Coronary artery (tissue), 2 donors: ENCODE measurements at places on chromosomes 11 and 22.

- DNase-seq: no peak
These were observed 1.1 kb upstream of the TTLL1 start for GRCh38 chr22:43090130-43090789.

DNA sequence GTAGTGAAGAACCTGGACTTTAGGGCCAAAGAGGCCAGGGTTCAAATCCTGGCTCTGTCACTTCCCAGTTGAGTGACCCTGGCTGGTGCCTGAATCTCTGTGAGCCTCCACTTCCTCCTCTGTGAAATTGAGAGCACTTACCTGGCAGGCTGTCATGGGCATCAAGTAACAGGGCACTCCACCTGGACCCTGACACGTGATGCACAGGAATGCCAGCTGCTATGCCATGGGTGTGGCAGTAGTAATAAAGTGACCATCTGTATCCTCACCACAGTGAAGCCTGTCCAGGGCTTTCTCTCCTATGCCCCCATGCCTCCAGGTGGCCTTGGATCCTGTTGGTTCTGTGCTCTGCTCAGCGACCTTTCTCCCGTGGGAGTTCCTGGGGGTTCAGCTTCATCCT is 29.8 kb upstream of the PPP6R3 start:
- no peak for DNase-seq

DNA sequence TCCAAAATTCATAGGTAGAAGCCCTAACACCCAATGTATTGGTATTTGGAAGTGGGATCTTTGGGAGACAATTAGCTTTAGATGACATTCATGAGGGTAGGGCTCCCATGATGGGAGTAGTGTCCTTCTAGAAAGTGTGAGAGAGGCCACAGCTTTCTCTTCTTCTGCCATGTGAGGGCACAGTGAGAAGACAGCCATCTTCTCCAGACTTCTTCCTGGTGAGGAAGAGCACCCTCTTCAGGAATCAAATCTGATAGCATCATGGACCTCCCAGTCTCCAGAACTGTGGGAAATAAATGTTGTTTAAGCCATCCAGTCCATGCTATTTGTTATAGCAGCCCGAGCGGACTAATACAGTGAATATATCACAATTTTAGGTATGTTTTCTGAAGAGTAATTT is 96.9 kb downstream of the CNTN5 start:
- DNase-seq: no peak

DNA sequence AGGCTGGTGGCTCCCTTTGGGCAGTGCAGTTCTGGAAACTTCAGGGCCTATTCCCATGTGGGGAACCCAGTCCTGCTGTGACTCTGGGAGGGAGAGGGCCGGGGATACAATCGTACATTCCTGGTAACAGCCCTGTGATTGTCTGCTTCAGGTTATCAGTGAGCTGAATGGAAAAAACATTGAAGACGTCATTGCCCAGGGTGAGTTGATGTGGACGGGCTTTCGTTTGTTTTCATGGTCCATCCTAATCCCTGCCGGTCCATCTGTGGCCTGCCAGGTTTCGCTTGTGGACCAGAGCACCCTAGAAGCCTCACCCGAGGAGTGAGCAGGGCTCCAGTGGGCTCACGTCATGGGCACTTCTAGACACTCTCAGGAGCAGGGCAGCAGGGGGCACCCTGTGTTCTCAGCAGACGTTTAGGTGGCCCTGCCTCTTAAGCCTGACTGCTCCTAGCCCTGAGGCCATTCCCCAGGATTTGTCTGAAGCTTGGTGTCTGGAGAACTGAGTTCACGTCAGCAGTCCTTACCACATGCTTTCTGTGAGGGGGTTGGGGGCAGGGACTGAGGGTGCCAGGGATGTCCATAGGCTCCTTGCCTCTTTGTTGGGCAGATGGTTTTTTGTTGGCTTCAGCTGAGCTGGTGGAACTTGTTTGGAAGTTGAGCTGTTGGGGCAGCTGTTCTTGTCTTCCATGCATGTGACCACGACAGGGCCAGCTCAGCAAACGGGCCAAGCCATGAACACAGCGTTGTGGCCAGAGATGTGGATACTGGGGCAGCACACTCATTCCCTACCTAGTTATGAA is 1.9 kb downstream of the RPLP2 start:
- no peak for DNase-seq

DNA sequence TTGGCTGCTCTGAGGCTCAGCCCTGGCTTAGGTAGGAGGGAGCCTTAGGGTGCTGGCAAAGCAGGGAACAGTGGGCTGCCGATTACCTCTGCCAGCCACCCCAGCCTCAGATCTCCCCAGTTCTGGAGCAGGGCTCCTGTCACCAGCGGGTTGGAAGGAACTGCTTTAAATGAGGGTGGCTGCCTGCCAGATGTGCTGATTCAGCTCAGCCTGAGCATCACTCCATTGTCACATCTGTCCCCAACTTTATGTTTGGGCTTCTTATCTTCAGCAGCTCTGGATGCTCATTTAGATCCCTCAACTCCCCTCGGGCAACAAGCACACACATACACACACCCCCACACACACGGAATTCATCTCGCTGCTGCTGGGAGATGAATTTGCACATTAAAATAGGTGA is 16.9 kb upstream of the ANKK1 start:
- DNase-seq: no peak

- no peak for DNase-seq
These were observed 45.4 kb upstream of the MN1 start for GRCh38 chr22:27846910-27847309.

DNA sequence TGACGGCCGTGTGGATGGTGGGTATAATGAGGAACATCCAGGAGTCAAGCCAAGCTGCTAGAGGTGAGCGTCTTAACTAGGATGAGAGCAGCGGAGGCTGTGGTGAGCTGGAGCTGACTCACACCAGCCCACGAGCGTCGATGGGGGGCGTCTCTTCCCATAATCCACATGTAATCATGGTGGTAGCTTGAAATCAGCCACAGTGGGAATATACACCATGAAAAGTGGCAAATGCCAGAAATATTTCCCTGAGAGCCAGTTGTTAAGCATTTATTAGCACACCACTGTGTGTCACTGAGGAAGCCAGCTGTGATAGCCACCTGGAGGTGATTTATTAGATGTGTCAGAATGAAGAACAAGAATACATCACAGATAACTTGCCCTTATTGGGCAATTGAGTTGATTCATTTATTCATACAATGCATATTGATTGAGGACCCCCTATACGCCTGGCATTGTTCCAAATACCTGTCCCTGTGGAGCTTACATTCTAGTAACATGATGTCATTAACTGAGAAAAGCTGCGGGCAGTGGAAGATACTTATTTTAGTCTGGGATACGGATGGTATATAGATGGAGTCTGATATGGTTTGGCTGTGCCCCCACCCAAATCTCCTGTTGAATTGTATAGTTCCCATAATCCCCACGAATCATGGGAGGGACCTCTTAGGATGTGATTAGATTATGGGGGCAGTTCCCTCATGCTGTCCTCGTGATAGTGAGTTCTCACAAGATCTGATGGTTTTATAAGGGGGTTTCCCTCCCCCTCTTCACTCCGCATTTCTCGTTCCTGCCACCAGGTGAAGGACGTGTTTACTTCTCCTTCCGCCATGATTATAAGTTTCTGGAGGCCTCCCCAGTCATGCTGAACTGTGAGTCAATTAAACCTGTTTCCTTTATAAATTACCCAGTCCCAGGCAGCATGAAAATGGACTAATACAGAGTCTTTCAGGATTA is 473.4 kb downstream of the METTL15 start:
- no peak for DNase-seq

- peak; percentile 73 for DNase-seq
These were observed 114.8 kb upstream of the NAV2 start for GRCh38 chr11:19597876-19598275.

DNA sequence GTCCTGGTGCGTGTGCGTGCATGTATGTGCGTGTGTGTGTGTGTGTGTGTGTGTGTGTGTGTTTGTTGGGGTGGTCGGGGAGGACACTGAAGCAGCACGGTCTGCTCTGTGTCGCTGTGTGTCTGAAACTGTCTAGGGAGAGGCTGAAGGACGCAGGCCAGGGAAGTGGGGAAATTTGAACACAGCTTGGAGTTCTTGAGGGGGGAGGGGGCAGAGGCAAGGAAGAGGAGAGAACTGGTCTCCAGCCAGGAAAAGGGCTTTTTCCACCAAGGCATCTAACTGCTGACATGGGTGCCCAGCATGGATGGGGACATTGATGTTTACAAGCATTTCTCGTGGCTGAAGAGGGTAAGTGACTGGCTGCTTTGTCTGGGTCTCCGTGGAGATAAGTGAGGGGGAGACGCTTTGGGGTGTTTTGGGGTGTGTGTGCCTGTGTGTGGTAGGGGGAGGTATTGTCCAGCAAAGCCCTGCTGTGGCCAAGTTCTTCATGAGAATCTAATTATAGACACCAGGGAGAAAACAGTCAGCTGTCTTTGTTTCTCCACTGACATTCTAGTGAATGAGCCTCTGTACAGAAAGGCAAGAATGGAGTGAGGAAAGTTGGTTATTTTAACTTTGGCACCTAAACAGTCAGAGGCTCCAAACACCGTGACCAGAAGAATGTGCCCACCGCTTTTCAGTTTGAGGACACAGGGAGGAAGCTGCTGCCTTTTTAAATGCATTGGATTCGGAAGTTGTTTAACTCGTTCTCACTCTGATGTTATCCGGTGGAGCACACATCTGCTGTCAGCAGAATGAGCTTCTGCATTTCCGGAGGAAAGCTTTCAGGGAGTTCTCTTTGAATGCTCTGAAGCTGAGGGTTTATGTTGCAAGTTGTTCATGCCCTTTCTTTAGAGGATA is 63.7 kb downstream of the PPFIBP2 start:
- peak; percentile 85 for DNase-seq

DNA sequence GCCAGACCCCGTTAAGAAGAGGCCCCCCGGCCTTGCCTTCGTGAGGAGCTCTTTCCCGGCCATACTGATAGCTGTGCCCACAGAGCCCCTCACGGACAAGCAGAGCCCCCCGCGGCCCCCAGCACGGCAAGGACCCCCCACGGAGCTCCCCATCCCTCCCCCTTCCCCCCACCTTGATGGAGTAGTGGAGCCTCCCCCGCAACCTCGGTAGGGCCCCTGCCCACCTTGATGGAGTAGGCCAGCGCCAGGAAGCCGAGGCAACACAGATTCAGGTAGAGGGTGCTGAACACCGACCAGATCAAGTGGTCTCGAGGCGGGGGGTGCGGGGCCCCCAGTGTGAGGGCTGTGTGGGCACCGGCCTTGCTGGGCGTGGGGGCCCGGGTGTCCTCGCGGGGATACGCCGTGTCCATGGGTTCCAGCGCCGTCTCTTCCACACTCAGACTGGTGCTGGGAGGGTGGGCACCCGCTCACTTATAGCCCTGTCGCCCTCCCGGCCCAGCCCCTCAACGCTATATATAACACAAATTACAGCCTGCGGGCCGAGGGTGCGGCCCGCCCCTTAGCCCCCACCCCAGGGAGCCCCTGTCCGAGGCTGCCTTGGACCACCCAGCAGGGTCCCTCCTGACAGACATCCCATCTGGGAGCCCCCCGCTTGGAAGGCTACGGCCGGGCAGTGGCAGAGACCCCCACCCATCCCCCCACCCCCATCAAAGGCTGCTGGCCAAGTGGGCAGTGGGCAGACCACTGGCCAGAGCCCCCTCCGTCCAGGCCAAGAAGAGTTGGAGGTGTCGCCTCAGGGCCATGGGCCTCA is at the start of gene IFITM5:
Gene IFITM5, minus strand, starts transcription at position 446 of the 811 bp plus-strand sequence. Its CDS starts 36 bp downstream, at position 410.
- DNase-seq: no peak

DNA sequence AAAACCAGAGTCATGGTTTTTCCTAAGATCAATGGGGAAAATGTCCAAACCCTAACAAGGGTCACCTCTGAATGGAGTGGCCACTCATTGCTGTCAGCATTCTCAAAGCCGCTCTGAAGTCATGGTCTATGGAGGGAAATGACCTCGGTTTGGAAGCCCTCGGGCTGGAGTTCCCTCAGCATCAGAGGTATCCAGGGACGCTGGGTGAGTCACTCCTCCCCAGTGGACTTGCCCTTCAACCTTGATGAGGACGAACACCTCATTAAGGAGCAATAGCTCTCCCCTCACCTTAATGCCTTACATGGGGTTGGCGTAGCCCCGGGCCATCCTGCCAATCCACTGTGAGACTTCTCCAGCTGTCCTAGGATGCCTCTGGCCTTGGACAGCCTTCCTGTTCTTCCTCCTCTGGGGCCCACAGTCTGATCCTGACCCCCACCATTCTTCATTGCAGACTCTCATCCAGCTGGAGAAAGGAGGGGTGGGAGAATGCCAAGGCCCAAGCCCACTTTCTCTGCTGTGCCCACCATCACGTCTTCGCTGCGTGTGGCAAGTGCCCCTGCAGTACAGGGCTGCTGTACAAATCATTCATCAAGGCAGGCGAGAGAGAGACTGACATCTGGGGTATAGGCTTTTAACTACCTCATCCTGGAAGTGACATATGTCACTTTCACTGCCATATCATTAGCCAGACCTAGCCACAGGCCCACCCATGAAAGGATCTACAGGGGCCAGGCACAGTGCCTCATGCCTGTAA is 25.4 kb upstream of the MYH9 start:
- DNase-seq: no peak

DNA sequence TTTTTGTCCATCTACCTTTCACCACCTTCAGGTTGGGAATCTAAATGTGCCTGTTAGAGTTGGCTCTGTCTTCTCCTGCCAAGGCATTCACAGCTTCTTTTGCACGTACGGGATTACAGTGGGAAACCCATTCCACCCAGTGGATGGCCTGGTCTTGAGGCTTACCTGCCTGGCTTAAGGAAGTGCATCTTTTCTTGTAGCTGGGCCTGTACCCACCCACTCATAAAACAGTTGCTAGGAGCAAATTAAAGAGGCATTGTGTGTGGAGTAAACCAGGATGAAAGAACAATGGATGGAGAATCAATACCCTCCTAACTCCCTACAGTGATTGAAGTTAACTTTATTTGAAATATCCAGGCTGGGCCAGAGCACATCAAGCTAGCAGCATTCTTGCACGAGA is 71.6 kb downstream of the TEAD1 start:
- no peak for DNase-seq
